ENCODE measurements at places on chromosomes 3 and 15.

- DNase-seq: peak; percentile 74
Measured at GRCh38 chr3:196135693-196136639, 54.1 kb upstream of the TFRC start.

- DNase-seq: peak; percentile 28
Measured at GRCh38 chr15:81155375-81156218, 21.5 kb downstream of the CFAP161 start.

- DNase-seq: no peak
Measured at GRCh38 chr15:66743703-66744536, 41.9 kb downstream of the SMAD6 start.

- DNase-seq: no peak
Measured at GRCh38 chr15:96966554-96966953, 636.1 kb downstream of the NR2F2 start.

- no peak for DNase-seq
Measured at GRCh38 chr3:189999718-190000117, 121.0 kb downstream of the P3H2 start.

DNA sequence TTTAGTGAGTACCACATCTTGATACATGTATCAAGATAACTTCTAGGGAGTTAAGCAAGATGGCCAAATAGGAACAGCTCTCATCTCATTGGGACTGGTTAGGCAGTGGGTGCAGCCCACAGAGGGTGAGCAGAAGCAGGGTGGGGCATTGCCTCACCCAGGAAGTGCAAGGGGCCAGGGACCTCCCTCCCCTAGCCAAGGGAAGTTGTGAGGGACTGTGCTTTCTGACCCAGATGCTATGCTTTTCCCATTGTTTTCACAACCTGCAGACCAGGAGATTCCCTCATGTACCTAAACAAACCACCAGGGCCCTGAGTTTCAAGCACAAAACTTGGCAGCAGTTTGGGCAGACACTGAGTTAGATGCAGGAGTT, 665.0 kb upstream of the CBLB start:
- DNase-seq: no peak

- DNase-seq: peak; percentile 96
Measured at GRCh38 chr3:57060089-57060821, at the start of gene SPATA12. Gene SPATA12, plus strand, starts transcription at chr3:57060664. Its CDS starts 13,031 bp downstream, at chr3:57073695.

- peak; percentile 90 for DNase-seq
Measured at GRCh38 chr3:125129512-125129997, 73.8 kb upstream of the HEG1 start.

DNA sequence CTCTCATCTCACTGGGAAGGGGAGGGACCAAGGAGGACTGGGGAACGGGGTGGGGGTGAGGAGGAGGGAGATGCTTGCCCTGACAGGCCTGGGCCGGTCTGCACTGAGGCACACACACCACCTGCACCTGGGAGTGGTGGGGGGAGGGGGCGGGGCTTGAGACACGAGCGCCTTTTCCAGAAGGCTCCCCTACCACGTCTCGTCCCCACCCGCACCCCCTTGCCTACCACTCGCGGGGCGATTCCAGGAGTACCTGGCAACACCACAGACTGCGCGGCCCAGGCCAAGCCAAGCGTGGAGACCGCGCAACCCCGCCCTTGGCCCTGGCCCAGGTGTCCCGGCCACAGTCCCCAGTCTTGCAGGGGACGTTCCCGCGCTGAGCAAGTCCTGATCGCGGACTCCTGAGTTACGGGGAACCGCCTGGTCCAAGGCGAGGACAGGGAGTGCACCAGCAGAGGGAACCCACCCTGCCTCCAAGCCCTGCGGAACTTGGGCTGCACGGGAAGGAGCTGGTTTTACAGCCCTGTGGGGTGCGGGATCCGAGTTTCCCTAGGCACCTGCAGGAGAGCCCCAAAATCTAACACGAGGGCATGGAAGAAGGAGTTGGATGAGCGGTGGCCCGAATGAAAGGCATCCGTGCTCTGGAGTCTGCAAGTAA, 68.1 kb upstream of the SH3GL3 start:
- no peak for DNase-seq

DNA sequence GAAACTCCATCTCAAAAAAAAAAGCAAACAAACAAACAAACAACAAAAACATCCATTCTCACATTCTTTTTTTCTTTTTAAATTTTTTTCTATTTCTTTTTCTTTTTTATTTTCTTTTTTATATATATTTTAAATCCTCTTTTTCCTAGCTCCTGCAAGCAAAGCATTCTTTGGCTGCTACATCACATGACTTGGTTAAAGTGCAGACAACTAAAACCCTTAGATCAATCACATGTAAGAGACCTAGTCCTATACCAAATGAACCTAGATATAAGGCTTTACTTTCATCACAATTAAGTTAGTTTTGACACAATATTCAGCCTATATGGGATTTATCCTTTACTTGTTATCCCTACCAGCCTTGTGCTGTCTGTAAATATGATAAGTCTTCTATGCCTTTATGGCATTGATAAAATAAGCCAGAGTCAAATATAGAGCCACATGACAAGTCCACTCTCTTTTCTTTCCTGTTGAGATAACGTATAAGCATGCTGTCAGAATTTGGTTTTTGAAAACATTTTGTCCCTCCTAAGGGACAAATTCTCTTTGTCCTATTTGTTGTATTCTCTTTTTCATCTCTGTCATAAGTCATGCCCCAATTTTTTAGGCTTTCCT, 11.3 kb downstream of the UBR1 start:
- DNase-seq: no peak

GRCh38 chr15:84598250-84598649, 2.6 kb upstream of the ZSCAN2 start:
- no peak for DNase-seq

- DNase-seq: no peak
Measured at GRCh38 chr15:58268746-58269267, 130.6 kb downstream of the AQP9 start.

- no peak for DNase-seq
Measured at GRCh38 chr3:103337179-103337845, 902.5 kb downstream of the ZPLD1 start.

GRCh38 chr3:100400419-100400779, 490 bp downstream of the TOMM70 start:
- DNase-seq: no peak

All from HTR-8/SVneo (cell line).